ENCODE measurements at places on chromosomes 12 and 14. TPM values are rescaled to one million over a fixed set of nuclear protein-coding genes. Genes with fewer than 3 reads are reported as not detected.

- no peak overlapping the region for H3K27ac ChIP-seq
- no peaks in the 10 kb centered on the region for H3K4me1 ChIP-seq
- no peak for DNase-seq
- no peaks in the 10 kb centered on the region for H3K36me3 ChIP-seq
- no peaks in the 10 kb centered on the region for H3K27me3 ChIP-seq
Observed at GRCh38 chr14:26370115-26370514, 227.7 kb downstream of the NOVA1 start.

DNA sequence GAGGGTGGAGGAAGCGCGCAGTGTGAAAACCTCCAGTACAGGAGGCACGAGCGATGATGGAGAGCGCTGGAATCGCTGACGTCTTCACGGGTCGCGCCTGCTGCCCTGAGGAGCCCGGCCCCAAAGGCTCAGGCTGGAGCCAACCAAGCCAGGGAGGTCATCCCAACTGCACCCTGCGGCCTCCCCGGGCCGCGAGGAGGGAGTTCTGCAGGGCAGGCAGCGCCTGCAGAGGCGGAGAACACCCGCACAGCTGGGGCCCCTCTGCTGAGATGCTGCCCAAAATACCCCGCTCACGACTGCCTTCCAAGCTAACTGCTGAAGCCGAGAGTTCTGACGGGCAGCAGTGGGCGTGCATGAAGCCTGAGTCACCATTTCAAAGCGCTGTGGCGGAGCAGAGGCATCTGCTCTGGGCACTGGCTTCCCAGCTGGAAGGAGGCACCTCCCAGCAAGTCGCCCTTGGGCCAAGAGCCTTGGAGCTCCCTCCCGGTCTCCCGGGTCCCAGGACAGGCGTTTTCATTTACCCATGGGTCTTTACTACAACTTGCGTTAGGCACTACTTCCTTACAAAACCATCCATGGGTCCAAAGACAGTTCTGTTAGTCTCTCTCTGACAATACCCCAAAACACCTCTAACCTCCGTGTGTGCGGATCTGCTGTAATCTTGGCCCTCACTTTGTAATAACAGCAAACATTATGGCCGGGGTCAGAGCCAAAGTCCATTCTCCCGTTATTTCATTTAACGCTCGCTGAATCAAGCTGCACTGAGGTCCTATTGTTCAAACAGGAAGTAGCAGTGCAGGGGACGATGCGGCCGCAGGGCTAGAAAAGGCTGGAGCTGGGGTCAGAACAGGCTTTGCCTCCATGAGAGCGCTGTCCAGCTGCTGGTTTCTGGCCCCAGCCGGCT, 60.1 kb upstream of the RIMBP2 start:
- H3K4me3 ChIP-seq = peak overlapping the region; percentile 8
- H3K27ac ChIP-seq = no peak overlapping the region
- H3K36me3 ChIP-seq = no peaks in the 10 kb centered on the region
- H3K27me3 ChIP-seq = no peaks in the 10 kb centered on the region
- H3K4me1 ChIP-seq = peaks cover 15% of the 10 kb centered on the region
- DNase-seq = peak; percentile 22

- H3K27ac ChIP-seq = no peak overlapping the region
- H3K4me3 ChIP-seq = no peak overlapping the region
- peaks cover 13% of the 10 kb centered on the region for H3K4me1 ChIP-seq
- H3K27me3 ChIP-seq = no peaks in the 10 kb centered on the region
- no peaks in the 10 kb centered on the region for H3K36me3 ChIP-seq
Observed at GRCh38 chr14:99968941-99969340, 96.3 kb upstream of the EVL start.

DNA sequence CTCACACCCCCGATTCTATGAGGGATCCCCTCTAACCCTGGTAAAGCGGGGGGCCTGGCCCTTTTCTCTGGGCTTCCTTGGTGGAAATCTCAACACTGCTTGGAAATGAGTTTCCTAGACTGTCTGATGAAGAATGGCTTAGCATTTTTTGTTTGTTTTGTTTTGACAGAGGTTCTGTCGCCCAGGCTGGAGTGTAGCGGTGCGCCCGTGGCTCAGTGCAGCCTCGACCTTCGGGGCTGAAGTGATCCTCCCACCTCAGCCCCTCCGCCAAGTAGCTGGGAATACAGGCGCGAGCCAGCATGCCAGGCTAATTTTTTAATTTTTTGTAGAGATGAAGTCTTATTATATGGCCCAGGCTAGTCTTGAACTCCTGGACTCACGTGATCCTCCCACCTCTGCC, 30.3 kb downstream of the TC2N start:
- peak overlapping the region; percentile 34 for H3K4me3 ChIP-seq
- peaks cover 73% of the 10 kb centered on the region for H3K4me1 ChIP-seq
- peak overlapping the region; percentile 68 for H3K27ac ChIP-seq
- H3K36me3 ChIP-seq = peaks cover 8% of the 10 kb centered on the region

Gene IFI27
- 24.0 TPM for polyA plus RNA-seq

Gene CLEC6A
- not detected for polyA plus RNA-seq

Gene IAPP
- not detected for polyA plus RNA-seq
